NCI-H187 (cell line): ENCODE measurements at places on chromosomes 6 and 20.

DNA sequence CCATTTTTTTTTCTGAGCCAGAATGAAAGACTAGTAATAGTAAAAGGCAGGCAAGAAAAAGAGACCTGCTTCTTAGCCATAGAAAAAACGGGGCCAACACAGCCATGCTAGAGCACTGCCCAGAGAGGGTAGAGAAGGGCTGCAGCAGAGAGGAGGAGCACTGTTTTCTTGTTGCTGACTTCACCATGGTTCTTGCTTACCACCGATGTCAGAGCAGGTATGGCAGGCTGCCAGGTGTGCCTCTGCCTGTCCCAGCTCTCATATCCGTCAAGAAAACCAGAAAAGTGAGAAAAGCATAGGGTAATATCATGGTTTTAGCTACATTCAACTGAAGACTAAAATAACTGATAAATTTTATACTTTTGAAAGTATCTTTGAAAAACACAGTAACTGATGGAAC, 60.7 kb downstream of the DTNBP1 start:
- no peak for DNase-seq

GRCh38 chr6:28589234-28589956, 63.7 kb downstream of the GPX5 start:
- no peak for DNase-seq

GRCh38 chr6:161082215-161082614, 90.6 kb downstream of the MAP3K4 start:
- no peak for DNase-seq

- no peak for DNase-seq
These were observed 48.9 kb downstream of the HDDC2 start for GRCh38 chr6:125252891-125253290.
